ENCODE measurements at places on chromosomes 1 and 21.

GRCh38 chr1:106964495-106964894 is 92.0 kb upstream of the PRMT6 start:
- no peak for DNase-seq

GRCh38 chr21:38938769-38939168 is 133.0 kb downstream of the ETS2 start:
- DNase-seq, result no peak

DNA sequence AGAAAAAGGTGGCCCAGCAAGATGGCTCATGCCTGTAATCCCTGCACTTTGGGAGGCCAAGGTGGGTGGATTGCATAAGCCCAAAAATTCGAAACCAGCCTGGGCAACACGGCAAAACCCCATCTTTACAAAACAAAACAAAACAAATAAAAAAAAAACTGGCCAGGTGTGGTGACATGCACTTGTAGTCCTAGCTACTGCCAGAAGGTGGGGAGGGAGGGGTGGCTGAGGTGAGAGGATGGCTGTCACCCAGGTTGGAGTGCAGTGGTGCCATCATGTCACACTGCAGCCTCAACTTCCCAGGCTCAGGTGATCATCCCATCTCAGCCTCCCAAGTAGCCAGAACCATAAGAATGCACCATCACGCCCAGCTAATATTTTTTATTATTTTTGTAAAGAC is 22.8 kb downstream of the RERE start:
- DNase-seq, result no peak

DNA sequence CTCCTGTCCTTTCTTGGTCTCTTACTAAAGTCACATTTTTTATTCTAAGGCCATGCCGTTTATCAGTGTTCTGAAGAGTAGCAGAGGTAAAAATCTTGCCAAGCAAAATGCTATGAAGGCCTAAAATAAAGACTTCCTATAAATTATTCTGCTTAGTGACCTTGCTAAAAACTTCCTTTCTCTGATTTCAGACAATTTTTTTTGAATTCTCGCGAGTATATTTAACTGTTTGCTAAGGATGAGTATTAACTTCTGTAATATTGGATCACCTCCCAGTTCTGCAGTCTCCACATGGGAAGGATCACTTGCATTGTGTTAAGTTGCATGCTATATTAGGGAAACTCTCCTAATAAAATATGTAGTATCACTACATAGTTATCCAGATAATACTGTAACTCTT is 123.4 kb upstream of the SNX7 start:
- no peak for DNase-seq

GRCh38 chr1:55696891-55697290 is 481.7 kb upstream of the USP24 start:
- no peak for DNase-seq

DNA sequence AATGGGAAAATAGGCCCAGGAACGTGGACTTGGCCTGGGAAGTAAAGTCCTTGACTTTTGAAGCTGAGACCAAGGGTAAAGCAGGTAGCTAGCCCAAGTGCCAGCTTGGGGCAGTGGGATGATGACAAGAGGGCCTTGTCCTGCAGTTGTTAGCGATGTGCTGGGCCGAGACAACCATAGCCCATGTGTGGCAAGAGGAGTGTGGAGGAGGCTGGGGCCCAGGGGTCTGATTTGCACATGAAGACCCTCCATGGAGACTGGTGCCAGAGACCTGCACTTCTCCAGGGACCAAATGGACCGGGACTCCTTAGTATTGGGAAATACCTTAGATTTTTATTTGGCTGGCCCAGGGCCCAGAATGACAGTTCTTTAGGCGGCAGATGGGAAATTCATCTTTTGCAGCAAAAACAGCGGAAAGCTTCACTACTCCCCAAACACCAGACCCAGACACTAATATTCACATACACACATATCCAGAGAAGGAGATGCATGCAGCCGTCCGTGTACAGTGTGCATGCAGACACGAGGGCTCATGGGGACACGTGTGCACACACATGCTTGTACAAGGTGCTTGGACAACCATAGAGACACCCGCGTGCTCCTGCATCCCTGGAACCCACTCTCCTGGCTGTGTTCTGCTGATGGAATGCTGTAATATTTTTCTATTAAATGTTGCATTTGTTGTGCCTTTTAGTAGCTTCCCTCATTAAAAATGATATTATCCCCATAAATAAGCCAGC is 78.1 kb upstream of the CSF3R start:
- no peak for DNase-seq

GRCh38 chr1:38693759-38694158 is 165.8 kb downstream of the RRAGC start:
- no peak for DNase-seq

DNA sequence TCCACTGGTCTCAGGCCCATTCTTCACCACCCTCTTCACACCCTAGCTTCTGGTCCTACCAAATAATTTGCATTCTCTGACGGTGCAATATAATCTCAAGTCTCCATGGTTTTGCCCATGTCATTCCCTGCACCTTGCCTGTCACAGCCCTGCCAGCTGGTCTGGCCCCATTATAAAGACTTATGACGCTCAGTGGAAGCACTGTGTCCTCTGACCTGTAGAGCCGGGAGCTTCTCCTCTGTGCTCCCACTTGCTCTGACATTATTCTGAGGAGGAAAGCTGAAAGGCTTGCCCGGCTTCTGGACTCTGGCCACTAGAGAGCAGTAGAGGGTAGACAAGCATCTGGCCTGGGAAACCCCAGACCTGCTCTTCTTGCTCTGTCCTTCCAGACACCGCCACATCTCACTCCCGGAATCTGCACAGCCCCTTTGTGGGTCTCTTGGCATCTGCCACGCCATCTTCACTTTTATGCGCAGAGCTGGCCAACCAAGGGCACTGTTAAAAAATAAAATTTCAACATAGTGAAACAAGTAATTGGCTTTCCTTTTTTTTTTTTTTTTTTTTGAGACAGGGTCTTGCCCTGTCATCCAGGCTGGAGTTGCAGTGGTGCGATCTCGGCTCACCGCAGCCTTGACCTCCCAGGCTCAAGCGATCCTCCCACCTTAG is 44.4 kb downstream of the NENF start:
- peak; percentile 53 for DNase-seq

DNA sequence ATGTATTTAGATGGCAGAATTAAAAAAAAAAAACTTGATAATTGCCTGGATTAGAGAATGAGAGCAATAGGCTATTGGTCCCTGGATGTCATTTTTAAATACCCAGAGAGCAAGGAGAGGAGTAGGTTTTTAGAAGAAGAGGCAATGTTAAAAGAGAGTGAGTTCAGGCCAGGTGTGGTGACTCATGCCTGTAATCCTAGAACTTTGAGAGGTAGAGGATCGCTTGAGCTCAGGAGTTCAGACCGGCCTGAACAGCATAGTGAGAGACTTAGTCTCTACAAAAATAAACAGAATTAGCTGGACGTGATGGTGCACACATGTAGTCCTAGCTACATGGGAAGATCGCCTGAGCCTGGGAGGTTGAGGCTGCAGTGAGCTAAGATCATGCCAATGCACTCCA is 15.9 kb upstream of the MUTYH start:
- no peak for DNase-seq

GRCh38 chr21:16504281-16504680 is 774.5 kb downstream of the USP25 start:
- DNase-seq, result no peak

DNA sequence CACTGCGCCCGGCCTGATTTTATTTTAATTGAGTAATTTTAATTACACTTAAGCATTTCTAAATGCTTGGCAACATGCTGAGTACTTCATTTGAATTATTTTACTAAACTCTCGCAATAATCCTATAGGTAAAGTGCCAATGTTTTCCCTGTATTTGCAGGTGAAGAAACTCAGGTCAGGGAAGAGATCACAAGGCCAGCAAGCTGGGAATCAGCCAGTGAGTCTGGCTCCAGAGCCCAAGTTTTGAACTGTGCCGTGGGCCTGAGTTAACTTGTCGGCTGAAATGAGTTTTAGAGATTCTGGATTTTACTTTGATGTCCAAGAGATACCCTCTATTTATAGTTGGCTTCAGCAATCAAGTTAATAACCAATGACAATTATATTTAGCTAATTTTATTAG is 141.4 kb downstream of the CNIH3 start:
- DNase-seq, result no peak

DNA sequence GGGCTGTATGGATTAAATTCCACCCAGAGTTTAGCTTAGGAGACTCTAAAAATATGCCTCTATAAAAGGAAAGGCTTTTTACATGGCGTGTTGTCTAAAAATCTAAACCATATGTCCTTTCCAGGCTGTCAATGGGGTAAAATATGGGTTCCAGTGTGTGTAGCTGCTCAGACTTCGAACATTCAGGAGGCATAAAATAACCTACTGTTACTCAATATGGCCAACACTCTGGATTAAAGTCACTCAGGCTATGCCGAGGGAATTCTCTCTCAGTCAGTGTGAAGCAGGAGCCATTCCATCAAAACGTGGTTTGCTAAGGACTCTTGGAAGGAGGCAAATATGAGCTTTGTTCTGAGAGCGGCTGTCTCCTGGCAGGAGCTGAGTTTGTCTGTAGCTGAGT is 135.3 kb downstream of the RUNX1 start:
- DNase-seq, result no peak

Data from activated CD4-positive, alpha-beta T cell treated with anti-CD3 and anti-CD28 coated beads, Interleukin-2, amount 50 U/mL, for 24 hours (primary cell).